ENCODE measurements at places on chromosomes 1 and 21.
A peak's percentile ranks its signal among the peaks of the same experiment; 100 is the strongest.

DNA sequence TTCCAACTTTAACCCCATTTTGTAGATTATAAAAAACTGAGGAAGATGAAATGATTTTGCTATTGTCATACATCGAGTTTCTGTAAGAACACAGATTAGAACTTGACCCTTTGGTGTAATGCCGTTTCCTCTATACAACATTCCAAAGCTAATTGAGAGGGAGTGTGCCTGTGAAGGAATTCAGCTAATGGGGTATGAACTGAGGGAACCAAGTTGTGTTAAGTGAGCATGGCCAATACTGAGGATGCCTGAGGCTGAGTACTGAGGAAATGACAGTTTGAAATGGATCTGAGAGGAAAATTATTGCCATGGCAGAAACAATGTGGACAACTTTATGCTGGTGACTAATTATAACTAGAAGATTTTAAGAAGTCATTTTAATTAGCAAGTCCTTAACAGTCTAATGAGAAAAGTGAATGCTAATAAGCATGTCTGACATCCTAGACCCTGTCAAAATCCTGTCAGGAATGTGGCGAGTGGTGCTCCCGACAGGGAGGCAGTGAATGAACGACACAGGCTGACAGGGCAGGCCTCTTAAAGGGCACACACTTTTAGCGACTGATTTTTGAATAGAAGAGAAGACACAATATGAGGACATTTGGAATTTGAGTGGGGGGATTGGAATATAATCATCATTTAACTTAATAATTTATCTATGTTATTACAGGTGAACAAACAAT, 262.5 kb downstream of the HLX start:
- no peak for DNase-seq

GRCh38 chr1:214494706-214495105, 56.7 kb downstream of the PTPN14 start:
- peak; percentile 80 for DNase-seq

DNA sequence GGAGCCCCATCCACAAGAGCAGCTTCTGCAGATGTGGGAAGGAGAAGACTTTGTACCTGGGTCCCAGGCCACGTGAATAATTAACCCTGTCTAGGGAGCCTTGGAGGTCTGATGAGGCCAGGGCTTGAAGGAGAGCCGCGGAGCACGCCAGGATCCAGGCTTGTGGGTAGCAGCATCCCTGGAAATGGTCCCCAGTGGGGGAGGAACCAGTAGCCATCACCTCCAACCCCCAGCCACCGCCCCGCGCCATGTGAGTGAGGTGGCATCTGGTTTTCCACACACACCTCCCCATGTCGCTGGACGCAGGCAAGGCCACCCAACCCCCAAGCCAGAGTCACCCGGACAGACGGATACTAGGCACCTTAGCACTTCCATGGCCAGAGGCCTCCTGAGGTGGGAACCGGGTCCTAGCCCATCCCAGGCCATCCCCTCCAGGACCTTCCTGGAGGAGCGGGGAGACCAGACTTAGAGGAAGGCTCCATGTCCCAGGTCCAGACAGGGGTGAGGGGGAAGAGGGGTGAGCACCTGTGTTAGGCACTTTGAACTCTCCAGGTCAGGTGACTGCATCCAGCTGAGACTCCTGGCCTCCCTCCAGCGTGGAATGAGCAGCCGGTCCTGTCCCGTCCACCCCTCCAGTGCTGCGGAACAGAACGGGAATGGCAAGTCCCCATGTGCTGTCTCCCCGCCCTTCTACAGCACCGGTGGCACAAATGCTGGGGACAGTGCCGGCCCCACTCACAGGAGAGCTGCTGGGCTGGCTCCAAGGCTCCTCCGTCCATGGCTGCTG, 53.2 kb downstream of the RIPK4 start:
- DNase-seq = no peak

- DNase-seq = no peak
Observed at GRCh38 chr1:32250893-32251716, at the start of gene LCK. LCK (plus strand) TSS chr1:32251265; CDS start chr1:32274330, 23,065 bp downstream.

GRCh38 chr1:172533513-172534151, 682 bp downstream of the SUCO start:
- peak; percentile 37 for DNase-seq

DNA sequence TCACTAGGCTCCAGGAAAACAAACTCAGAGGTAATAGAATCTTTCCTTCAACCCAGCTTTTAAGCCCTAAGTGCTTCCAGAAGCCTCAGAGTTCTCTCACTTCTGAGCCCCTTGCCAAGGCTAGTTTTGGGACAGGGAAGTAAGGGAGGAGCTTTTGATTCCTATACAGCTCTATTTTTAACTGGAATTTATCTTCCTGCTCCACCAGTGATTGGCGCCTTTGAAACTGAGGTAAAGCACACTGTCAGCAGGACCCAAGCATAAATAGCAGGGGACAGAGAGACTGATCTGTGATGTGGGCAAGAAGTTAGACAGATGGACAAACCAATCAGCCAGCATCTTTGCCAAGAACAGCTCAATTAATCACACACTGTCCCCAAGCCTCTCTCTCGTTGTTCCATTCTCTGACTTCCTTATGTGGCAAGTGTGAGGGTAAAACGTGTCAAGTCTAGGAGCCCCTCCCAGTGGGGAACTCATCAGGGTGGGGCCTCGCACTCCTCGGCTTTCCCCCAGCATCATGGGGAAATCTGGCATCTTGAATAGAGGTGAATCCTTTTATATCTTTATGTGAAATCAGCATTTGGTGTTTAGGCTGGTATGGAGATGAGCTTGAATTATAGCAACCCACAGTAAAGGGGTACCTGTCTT, 40.2 kb upstream of the MPZL1 start:
- DNase-seq = no peak

- no peak for DNase-seq
Observed at GRCh38 chr1:213727853-213728592, 259.8 kb upstream of the PROX1 start.

DNA sequence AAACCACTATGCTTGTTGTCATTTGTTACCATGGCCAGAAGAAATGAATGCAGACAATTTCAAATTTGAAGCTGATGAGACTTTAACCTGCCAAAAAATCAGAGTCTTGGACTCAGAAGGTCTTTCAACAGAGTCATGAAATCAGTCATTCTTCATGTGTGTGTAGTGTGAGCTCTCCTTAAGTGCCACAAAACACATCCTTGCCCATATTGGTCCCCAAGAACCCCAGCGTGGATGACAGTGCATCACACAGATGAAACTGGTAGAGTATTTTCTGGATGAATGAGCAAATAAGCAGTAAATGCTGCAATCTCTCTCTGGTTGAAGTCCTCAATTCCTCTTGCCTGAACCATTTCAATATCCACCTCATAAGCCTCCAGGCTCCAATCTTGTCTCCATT, 28.7 kb upstream of the ETS2 start:
- no peak for DNase-seq

GRCh38 chr21:45825219-45825618, 156.4 kb upstream of the COL6A1 start:
- DNase-seq = no peak

- peak; percentile 25 for DNase-seq
Observed at GRCh38 chr1:101101360-101101759, 75.8 kb upstream of the DPH5 start.

- no peak for DNase-seq
Observed at GRCh38 chr1:50414853-50415234, 8.4 kb downstream of the DMRTA2 start.

DNA sequence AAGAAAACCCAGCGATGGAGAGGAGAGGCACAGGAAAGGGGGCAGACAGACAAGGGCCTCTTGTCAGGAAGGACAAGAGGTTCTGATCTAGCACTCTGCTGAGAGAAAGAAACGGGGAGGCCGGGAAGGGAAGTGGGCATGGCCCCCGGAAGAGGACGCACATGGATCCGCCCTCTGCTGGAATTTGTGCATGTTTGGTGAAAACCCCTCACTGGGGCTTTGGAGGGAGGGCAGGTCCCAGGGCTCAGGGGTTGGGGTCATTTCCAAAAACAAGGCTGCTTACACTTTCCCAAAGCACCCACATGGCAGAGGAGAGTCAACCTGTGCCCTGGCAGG, 32.4 kb upstream of the ECE1 start:
- no peak for DNase-seq

GRCh38 chr1:12627296-12627695, 9.3 kb upstream of the DHRS3 start:
- no peak for DNase-seq

GRCh38 chr21:44348861-44349260, 4.6 kb upstream of the TRPM2 start:
- DNase-seq = no peak

DNA sequence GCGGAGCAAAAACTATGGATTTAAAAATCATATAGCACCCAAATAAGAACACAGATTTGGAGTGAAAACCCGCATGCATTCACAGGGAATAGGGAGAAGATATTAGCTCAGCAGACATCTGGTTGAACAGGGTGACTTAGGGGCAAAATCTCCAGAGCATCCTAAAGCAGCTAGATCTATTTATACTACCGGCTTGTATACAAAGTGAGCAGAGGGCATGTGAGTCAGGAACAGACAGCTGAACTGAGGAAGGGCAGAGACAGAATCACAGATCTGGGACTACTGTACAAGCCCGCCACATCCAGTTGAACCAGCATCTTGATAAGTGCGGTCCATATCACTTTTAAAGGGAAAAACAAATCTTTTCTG, 35.2 kb upstream of the EXOSC10 start:
- no peak for DNase-seq

GRCh38 chr1:197917805-197918651, 856 bp downstream of the LHX9 start:
- no peak for DNase-seq

- no peak for DNase-seq
Observed at GRCh38 chr1:153578490-153578889, 12.8 kb upstream of the S100A2 start.

- peak; percentile 37 for DNase-seq
Observed at GRCh38 chr1:246930830-246931548, 759 bp downstream of the AHCTF1 start.

- no peak for DNase-seq
Observed at GRCh38 chr1:160580221-160580812, 1.0 kb upstream of the CD84 start.

DNA sequence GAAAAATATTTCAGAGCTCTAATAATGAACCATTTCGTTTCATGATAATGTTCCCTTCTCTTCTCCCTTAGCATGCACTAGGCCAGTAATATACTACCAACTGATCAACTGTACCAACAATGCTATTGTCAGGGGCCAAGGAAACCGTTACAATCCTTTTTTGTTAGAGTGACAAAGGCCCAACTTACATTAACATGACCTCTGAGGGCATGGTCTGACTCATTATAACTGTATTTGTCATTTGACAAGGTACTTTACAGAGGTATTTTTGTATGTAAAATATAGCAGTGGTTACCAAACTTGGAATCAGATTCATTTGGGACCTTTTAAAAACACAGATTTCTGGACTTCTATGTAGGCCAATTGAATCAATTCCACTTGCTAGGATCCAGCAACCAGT, 102.6 kb upstream of the RRP15 start:
- peak; percentile 29 for DNase-seq

- DNase-seq = no peak
Observed at GRCh38 chr1:83715550-83715949, 283.4 kb downstream of the TTLL7 start.

- no peak for DNase-seq
Observed at GRCh38 chr1:30513396-30514136, 209.8 kb downstream of the MATN1 start.

DNA sequence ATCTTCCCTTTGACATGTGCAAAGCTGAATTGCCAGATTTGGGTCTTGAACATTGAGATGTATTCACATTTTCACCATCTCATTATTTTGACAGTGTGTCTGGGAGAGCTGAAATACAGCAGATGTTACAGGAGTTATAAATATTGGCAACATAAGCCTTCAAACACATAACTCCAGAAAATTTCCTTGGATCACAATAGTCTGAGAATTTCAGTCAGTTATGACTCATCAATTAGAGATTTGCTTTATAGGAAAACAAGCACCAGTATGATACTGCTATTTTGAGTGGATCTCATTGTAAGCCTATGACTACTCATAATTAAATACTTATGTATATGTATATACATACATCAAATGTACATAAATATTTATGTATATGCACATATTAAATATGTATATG, 1171.8 kb downstream of the AMY1C start:
- peak; percentile 46 for DNase-seq

DNA sequence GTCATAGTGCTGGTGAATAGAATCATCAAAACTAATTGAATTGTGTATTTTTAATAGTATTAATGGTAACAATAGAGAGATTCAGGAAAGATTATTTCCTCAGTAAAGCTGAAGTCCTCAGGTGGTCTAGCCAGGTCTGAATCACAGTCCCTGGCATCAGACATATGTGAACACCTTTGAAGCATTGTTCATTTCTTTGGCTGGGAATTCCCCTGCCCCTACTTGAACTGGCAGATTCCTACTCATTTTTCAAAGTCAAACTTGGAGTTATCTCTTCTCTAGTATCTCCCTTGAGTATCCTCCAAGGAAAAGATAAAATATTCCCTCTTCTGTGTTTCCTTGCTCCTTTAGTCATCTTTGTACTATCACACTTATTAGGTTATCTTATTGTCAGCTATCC, 759.8 kb downstream of the ADGRL2 start:
- no peak for DNase-seq

DNA sequence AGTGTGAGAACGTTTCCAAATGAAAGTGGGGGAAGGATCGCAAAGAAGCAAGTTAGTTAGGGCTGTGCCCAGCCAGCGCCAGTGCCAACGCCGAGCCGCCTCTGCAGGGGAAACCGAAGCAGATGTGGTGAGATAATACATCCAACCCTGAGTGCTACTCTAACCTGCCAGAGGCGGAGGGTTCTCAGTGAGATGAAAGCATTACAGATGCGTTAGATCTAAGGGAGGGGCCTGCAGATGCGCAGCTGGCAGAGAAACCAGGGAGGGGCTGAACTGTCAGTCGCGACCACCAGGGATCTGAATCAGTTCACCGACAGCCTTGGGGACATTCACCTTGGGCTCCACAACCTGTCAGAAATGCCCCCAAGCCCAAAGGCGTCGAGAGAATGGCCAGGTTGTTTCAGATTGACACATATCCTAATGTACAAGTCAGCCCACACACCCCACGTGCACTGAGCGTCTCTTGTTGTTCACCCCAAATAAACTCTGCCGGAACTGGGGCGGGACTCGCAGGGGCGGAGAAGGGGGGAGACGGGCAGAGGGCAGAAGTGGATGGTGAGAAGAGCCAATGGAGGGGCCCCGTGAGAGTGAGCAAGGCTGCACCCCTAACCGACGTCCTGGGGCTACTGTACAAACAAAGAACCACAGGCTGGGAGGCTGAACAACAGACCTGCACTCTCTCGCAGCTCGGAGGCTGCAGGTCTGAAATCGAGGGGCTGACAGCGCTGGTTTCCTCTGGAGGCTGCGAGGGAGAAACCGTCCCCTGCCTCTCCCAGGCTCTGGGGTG, 8.7 kb upstream of the UMODL1 start:
- DNase-seq = no peak

Data from HT1080 (cell line).